ENCODE measurements at places on chromosomes 12 and 14. TPM values are rescaled to one million over a fixed set of nuclear protein-coding genes. Genes with fewer than 3 reads are reported as not detected.

Gene KSR2
- polyA plus RNA-seq = 0.01 TPM

DNA sequence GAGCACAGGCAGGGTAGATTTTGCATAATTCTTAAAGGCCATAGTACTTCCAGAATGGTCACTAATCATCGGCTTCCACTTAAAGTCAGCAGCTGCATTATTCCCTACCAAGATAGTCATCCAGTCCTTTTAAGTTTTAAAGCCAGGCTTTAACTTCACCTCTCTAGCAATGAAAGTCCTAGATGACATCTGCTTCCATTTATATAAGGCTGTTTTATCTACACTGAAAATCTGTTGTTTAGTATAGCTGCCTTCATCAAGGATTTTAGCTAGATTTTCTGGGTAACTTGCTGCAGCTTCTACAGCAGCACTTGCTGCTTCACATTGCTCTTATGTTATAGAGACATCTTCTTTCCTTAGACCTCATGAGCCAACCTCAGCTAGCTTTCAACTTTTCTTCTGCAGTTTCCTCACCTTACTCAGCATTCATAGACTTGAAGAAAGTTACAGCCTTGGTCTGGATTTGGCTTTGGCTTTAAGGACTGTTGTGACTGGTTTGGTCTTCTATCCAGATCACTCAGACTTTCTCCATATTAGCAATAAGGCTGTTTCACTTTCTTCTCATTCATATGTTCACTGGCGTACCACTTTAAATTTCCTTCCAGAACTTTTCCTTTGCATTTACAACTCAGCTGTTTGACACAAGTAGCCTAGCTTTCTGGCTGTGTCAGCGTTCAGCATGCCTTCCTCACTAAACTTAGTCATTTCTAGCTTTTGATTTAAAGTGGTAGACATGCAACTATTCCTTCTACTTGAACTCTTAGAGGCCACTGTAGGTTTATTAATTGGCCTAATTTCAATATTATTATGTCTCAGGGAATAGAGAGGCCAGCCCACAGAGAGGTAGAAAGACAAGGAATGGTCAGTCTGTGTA is 209.9 kb upstream of the GARIN2 start:
- no peak for DNase-seq

- DNase-seq = no peak
Measured at GRCh38 chr12:4172999-4173398, 100.6 kb upstream of the CCND2 start.

DNA sequence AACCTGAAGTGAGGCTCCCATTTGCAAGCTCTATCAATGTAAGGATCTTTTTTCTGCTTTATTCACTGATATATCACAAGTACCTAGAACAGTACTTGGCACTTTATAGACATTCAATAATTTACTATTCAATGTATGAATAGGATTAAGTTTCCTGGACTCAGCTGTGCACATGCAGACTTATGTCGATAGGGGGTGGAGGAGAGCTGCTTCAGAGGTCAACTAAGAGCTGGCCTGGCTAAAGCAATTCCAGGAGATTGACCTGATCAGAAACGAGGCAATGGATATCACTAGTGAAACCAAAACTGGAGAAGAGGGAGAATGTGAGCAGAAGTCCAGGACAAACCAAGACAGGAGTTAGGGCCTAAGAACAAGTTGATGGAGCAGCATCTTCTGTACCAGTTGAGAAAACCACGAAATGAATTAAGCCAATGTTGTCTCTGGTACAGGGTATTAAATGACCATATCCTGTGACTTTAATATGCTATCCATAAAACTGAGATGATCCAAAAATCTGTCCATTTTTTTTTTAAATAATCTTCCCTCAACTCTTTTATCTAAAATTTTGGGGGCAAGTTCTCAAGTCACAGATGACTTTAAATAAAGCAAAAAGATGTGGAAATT is 169.2 kb downstream of the PIK3C2G start:
- DNase-seq = no peak

GRCh38 chr12:13222076-13222475 is 25.6 kb downstream of the EMP1 start:
- no peak for DNase-seq

GRCh38 chr14:75279153-75279762 is 630 bp downstream of the FOS start:
- DNase-seq = no peak

DNA sequence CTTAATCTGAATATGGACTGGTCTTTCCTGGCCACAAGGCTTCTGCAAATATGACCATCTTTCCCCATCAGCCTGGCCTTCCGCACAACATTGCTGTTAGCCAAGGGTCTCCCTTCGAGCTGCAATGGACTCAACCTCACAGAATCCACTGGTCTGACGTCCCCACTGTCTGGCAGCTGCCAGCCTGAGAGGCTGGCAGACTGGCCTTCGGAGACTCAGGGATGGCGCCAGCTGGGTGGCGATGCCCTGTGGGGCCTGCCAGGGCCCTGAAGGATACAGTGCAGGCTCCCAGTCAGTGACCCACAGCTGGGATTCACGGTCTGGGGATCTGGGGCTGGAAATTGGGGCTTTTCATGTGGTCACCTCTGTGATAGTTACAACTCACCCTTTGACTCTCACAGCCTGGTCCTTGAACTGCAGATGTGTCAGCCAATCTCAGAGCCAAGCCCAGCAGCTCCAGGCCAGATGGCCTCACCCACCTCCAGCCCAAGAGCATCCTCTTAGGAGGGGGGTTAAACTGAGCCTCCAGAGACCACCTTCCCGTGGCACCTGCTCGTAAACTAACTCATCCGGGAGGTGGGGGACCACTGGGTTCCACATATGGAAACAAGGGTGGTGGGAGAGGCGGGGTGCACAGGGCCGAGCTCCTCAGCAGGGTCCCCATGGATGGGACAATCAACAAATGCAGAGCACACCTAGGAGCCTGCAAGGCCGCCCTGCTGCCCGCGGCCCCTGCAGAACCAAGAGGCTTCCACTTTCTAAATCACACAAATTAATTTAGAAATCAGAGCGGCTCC is 21.1 kb upstream of the C14orf180 start:
- DNase-seq = no peak

DNA sequence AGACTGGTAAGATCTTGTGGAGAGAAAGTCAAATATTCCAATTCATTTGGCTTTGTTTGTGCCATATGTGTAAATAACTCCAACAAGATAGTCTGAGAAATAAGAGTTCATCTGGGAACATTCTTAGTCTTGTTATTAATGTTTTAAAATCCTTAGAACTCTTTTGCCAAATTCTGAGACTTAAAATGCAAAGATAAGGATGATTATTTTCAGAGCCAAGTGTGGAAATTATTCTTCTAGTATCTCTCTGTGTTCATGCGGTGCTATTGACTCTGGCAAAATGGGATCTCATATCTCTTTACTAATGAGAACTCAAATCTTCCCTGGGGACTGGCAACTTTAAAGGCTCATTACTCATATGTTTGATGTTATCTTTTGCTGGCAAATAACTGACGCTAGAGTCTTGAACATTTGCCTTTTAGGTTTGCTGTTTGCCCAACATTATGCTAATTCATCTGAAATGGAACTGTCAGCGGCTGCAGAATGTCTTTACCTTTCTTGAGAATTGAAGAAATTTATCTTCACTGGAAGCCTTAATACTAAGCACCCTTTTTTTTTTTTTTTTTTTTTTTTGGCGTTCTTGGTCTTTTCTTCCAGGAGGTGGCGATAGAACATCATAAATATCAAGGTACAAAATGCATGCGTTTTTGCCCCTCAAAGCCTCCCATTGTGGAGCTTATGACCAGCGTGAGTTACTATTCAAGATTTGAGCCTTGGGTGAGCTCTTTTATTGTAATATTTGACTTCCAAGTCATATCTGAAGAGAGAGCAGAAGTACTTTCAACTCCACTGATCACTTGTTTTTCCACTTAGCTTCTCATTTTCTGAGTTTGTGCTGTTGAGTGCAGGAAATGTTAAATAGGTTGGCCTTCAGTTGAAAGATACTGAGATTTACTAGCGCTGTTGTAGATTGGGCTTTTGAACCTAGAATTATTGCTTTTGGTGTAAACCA is 86.5 kb downstream of the CAND1 start:
- peak; percentile 16 for DNase-seq

GRCh38 chr12:127374447-127374846 is 892.5 kb upstream of the TMEM132C start:
- no peak for DNase-seq

DNA sequence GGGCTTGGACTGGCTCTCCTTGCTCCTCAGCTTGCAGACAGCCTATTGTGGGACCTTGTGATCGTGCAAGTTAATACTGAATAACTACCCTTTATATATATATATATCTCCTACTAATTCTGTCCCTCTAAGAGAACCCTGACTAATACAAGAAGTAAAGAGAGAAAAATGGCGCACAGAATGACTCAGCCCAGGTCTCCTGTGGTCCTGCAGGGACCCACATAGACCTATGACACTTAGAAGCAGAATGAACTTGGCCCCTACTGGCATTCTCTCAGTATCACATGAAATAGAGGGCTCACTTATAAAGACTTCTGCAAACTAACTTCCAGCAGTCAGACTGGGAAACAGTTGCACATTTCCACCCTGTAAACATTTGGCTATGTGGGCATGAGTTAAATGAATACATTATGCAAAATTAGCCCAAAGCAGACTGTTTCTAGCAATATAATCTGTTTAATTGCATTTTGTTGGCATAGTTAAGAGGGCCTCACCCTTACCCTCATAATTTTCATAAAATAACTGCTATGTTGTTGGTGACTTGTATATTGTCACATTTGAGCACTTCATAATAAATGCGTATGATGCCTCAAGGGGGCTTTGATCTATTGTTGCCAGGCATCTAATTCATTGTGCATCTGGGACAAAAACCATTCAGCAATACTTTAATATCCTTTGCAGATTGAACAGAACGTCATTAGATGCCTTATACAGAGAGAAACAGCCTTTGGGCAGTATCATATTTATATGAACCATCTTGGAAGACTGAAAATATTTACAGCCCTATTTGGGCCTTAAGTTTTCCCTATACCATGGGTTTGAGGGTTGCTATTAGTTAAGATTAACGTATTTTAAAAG is 349.7 kb upstream of the DIO2 start:
- DNase-seq = no peak

- no peak for DNase-seq
Measured at GRCh38 chr14:38693423-38693822, 409.6 kb downstream of the SEC23A start.

DNA sequence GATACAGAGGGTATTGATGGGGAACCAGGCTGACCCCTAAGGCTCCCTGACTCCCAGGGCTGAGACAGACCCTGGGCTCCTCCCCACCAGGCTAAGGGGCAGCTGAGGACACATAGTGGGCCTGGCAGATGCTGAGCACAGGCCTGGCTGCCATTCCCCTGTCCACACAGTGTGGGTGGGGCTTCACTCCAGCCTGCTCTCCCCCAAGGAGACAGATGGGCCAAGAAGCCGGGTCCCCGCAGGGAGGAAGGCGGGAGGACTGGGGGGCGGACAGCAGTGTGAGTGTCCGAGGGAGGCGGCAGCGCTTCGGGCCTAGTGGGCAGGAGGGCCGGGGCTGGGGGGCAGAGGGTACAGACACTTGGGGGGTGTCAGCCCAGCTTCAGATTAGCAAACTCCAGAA is 32.0 kb downstream of the RFLNA start:
- DNase-seq = no peak

GRCh38 chr12:92470608-92471021 is 232.2 kb upstream of the PLEKHG7 start:
- DNase-seq = peak; percentile 91

- DNase-seq = no peak
Measured at GRCh38 chr14:88452231-88452630, 66.8 kb downstream of the SPATA7 start.

GRCh38 chr14:51023964-51024363 is 70.9 kb downstream of the TRIM9 start:
- DNase-seq = no peak

DNA sequence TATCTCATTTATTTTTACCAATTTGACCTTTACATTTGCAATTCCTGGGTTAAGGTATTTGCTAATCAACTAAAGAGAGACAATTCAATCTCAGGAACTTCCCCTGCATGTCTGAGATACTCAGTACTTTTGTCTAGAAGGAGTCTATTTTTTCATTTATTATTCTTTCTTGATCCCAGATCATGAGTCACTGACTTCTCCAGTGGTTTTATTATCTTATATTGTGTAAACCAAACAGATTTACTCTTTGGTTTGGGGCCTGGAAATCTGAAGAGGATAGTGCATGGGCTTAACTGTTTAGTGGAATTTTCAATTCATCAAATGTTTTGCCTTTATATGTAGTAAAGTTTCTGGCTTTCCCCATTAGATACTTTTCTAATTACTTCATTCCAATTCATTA is 185.4 kb downstream of the ALG10B start:
- DNase-seq = no peak

DNA sequence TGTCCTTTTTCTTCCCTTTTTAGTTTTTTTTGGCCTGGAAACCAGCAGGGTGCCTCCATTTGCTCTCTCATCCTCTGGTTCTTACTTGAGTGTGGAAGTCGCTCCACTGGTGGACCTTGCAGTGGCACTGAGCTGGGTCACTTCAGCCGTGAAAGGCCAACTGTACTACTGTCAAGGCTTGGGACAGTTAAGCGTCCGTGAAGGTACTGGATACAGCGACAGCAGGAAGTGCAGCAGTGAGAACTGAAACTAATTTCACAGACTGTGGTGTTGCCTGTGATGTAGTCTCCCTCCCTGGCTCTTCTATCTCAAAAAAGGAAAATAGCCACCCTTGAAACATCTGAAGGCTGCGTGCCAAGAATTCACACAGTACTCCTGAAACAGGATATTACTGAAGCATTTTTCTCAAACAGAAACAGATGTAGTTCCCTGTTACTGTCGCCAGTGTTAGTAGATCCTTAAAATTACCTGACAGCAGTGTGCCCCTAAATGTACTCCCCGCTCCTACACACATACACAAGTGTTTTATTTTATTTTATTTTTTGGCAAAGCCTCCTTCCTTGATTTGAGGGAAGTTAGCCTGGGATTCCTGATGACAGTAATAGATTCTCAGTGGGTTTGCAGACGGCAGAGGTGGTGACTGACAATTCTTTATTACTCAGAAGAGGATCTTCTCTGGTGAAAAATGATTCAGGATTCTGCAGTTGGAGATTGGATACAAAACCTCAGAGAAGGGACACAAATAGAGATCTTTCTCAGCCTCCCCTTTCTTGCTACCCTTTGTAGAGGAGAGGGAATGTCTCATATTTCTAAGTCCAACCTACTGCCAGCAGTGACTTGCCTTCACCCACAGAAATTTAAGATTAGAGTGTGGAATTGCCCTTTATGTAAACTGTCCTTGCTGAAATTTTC is 4.4 kb downstream of the SUSD6 start:
- DNase-seq = peak; percentile 97

DNA sequence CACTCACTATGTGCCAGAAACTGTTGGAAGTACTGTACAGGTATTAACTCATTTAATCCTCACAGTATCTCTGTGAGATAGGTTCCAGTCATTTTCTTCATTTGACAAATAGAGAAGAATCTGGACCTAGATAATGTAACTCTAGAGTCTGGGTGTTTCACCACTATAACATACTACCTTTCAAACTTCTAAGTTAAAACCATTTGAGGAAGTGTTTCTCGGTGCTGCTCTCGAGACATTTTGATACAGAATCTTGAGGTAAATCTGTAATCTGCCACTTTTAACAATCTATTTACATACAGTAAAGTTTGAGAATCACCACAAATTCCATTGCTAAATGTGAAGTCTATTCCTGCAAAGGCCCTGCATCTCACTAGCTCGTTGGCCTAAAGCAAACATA is 8.8 kb downstream of the OLR1 start:
- DNase-seq = no peak
